ENCODE measurements at places on chromosomes 7 and 10. TPM values are rescaled to one million over a fixed set of nuclear protein-coding genes. Genes with fewer than 3 reads are reported as not detected.

Gene FBXL13
- 0.34 TPM for total RNA-seq

Gene ENKUR
- total RNA-seq: 0.07 TPM

Gene FOXP2
- total RNA-seq: 3.1 TPM

Gene STOX1
- under 0.01 TPM for total RNA-seq

Gene ITPRID1
- not detected for total RNA-seq

Gene SLC4A2
- 80.0 TPM for total RNA-seq

Gene PCLO
- total RNA-seq: 3.1 TPM

Gene PNLIPRP3
- 29.0 TPM for total RNA-seq

Gene UCN3
- not detected for total RNA-seq

Gene CUL2
- 56.3 TPM for total RNA-seq

Gene HERPUD2
- 41.2 TPM for total RNA-seq

Gene VPS37D
- 1.3 TPM for total RNA-seq
